ENCODE measurements at places on chromosomes 7 and 10.

GRCh38 chr10:129921801-129922597 is 42.1 kb downstream of the EBF3 start:
- DNase-seq: no peak

DNA sequence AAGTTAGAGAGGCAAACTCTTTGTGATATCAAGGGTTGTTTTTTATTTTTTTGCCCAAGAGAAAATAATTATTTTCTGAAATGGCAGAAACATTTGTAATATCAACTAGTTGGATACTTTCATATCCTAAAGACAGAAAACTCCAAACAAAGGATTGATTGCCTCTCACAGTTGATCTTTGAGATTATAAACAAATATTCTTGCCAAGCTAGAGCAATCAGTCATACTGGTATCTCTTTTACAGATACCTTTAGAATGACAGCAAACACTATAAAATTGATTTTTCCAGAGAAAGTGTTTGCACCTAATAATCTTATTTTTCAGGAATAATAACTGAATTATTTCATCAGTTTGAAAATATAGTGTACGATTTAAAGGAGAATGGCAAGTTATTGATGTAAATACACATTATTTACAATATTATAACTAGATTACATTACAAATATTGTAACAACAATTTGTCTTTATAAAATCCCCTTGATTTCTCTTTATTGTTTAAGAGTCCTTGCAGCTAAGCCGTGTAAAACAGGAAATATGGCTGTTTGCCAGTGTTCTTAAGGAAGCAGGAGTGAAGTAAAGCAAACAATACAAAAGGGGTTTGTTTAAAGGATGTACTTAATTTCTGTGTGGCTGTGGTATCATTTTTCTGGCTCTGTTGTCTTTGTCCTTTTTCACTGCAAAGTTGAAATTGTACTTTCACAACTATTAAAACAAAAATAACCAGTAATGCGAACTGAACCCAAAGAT is 58.4 kb downstream of the MAPK8 start:
- peak; percentile 66 for DNase-seq

DNA sequence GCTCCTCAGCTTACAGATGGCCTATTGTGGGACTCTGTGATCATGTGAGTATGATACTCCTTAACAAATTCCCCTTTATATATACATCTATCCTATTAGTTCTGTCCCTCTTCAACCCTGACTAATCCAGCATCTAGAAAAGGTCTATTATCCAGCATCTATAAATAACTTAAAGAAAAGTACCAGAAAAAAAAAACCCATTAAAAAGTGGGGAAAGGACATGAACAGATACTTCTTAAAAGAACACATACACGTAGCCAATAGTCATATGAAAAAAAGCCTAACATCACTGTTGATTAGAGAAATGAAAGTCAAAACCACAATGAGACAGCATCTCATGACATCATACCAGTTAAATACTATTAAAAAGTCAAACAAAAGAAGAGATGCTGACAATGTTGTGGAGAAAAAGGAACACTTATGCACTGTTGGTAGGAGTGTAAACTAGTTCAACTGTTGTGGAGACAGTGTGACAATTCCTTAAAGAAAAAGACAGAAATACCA is 549.5 kb upstream of the GRM3 start:
- DNase-seq: no peak

DNA sequence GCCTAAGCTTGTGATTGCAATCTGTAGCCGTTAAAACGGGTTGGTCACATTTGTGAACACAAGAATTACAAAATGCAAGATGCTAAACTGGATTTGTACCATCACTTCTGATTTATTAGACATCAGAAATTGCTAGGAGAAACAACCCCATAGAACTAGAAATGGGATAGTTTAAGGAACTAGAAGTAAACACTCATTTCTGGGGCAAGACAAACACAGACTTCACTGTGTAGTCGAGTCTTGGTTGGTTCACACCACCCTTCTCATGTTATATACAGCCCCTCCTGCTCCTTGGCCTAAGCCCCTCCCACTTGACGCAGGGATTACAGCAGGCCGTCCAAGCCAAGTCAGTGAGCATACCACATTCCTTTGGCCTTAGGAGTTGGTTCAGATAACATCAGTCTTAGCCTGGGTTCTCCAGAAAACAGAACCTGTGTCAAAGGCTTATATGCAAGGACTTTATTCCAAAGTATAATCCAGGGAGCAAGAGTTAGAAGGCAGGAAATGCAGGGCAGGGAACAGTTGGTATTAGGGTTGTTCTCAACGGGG is 2.0 kb upstream of the NRAP start:
- peak; percentile 84 for DNase-seq

DNA sequence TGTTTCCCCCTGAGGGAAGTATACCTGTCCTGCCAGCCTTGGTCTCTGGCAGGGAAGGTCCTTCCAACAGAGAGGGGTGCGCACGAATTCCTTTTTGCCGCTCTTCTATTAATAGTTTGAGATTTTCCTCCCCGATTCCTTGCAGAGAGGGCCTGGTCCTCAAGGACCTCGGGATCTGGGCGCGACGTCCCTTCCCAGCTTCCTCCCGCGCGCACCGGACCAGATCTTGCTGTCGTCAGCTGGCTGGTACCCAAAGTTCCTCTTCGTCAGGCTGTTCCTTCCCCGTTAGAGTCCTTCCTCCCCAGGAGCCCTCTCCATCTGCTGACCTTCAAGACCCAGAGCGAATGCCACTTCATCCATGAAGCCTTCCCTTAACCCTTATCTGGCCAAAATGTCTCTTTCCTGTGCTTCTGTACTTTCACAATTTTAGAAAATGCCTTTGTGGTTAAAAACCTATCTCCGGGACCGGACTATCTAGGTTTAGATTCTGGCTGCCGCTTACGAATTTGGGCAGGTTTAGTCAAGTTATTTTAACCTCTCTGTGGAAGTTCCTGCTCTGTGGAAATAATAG is 851 bp upstream of the GOT1 start:
- DNase-seq: peak; percentile 72

- DNase-seq: no peak
Observed at GRCh38 chr7:116933465-116933864, 19.8 kb upstream of the ST7 start.

DNA sequence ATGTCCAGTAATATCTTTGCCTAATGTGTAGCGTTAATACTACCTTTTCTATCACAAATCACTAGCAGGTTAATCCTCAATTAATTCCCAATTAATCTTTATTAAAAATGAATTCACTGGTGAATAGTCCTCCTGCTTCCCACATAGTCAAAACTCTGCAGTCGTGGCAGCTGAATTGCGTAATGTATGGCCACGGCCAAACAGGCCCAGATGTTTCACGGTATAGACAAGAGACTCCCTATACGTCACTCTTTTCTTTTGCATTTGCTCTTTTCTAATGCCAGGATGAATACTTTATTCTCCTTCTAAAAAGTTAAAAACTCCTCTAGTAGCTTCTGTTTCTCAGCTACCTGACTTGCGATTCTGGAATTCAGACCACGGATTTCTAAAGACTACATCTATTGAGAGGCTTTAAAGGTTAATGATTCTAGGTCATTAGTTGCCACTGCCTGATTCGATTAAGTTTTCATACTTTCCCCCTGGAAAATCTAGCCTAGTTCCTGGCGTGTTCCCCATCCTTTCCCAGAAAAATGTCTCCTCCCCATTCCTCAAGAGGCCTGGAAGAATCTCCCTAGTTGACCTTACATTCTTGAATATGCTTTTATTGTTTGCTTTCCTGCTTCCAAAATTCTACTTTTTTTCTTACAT is 16.9 kb downstream of the MEOX2 start:
- no peak for DNase-seq

DNA sequence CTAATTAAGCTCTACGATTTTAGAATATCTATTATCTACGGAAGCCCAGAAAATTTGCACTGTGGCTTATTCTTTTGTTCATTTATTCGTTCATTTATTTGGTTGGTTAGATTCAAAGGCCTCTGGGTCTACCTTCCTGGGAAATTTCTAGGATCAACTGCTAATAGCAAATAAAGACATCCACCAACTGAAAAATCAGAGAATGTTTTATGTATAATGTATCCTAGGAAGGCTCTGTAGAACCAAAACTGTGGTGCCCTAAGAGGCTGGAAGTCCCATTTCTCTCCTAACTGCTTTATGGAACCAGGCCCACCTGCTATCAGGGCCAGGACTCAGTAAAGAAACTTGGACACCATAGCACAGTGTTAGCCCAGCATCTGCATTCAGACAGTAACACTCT is 923.4 kb upstream of the AUTS2 start:
- no peak for DNase-seq

DNA sequence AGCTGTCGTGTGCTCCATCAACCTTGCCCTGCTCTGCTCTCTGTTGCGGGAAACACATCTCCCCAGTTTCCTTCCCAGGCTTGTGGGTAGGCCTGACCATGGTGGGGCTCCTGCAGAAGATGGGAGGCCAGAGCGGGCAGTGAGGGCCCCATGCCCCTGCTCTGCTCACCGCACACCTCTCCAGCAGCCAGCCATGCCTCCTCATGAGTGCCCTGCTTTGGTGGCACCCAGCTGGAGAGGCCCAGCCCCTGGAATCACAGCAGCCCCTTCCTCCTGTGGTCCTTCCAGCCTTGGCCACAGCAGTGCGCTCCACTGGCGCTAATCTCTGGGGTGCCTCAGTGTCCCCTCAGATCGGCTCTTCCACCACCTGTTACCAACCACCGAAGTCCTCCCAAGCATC is 4.2 kb upstream of the OPN4 start:
- no peak for DNase-seq

- DNase-seq: no peak
Observed at GRCh38 chr10:132385389-132385667, 11.7 kb upstream of the PWWP2B start.

- DNase-seq: peak; percentile 40
Observed at GRCh38 chr7:91435381-91436059, 171.3 kb downstream of the FZD1 start.

DNA sequence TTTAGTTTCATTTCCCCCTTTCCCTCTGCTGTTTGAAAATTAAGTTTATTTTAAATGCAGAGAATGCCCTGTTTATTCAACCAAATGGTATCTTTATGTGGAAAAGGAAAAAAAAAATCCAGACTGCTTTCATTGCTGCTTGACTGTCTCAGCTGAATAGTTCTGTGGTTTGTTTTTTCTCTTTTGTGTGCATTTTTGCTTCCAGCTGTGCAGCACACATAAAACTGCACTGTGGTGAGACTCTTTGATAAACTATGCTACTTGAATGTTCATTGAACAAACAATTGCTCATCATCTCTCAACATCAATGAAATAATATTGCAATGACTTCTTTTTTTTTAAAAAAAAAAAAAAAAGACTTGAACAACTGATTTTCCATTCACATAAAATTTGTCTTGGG is 78.6 kb upstream of the GLI3 start:
- peak; percentile 56 for DNase-seq

DNA sequence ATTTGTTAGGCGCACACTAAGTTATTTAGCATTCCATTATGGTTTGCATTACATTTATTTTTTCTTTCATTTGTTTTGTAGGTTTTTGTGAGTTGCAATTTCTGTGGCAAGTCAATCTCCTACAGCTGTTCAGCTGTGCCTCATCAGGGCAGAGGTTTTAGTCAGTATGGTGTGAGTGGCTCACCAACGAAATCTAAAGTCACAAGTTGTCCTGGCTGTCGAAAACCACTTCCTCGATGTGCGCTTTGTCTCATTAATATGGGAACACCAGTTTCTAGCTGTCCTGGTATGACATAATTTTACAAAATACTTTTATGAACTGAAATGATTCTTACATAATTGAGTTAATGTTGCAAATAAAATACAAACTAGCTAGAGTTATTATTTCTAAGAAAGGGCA is 29.5 kb downstream of the MIOS start:
- DNase-seq: no peak

DNA sequence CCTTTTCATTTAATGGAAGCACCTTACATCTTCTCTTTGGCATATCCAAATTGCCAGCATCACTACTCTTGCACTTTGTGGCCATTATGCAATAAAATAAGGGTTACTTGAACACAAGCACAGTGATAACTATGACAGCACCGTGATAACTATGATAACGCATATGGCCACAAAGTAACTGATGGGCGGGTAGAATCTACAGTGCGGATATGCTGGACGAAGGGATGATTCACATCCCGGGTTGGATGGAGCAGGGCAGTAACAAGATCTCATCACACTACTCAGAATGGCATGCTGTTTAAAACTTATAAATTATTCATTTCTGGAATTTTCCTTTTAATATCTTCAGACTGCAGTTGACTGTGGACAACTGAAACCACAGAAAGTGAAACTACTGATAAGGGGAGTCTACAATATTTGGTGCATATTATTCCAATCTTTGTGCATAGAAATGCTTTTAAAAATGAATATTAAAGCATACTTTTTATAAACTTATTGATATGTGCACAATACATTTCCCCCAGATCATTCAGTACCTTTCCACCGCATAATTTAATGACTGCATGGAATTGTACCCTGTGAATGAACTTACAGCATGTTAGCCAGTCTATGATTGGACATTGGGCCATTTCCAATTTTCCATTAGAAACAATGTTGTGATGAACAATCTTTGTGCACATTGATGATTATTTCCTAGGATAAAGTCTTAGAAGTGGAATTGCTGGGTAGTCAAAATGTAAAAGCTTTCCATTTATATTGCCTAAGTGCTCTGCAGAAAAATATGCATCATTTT is 136.4 kb downstream of the WNT2 start:
- no peak for DNase-seq

- peak; percentile 80 for DNase-seq
Observed at GRCh38 chr7:30596014-30596641, 1.4 kb downstream of the GARS1 start.

DNA sequence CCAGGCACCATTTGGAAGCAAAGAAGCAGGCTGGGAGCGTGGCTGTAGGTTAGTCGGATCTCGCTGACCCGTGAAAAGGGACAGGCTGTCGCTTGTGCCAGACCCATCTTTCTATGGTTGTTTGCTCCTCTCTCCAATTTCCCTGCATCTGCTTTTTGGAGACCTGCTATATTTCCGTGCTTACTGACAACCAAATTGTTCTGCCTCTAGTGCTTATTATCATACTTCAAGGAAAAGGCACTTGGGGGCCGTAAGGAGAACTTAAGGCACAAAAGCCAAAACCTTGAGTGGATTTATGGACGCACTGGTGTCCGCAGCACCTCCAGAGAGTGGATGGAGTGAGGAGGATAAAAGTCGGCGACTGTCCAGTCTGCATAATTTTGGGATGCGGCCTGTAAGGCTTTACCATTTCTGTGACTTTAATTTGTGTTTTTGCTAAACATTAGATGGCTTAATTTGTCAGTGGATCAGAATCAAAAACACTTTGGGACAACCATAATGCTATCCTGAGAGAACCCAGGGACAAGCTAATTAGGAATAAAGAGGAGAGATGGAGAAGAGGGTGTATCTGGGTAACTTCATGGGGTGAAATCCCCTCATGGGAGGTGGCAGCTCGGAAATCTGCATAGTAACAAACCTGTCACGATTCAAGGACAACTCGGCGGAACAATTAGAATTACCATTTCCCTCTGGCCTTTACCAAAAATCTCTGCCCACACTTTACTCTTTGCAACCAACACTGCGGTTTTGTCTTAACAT is 206.7 kb downstream of the HDAC9 start:
- no peak for DNase-seq

DNA sequence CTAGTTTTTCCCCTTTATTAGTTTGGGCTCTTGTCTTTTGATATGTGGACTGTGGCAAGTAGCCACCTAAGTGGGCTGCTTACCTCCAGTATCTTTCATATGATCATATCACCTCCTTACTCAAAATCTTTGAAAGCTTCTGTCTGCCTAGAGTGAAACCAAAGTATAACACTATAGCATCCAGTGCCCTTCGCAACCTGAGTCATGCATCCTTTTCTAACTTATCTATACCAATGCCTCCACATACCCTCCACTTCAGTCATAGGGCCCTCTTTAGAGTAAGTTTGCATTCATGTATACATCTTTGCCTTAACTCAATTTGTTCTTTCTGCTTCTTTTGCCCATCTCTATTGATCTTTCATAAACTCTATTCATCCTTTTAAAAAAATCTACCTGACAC is 15.7 kb upstream of the MACC1 start:
- DNase-seq: no peak

- DNase-seq: no peak
Observed at GRCh38 chr10:126629925-126630624, 40.4 kb downstream of the C10orf90 start.
